Stimulated activated CD4-positive, alpha-beta T cell treated with anti-CD3 and anti-CD28 coated beads, Interleukin-4, amount 100 ng/mL, for 4 hours (primary cell): ENCODE measurements at places on chromosomes 16 and 17.

GRCh38 chr17:73803964-73804435 is 159.8 kb upstream of the SDK2 start:
- no peak for DNase-seq

DNA sequence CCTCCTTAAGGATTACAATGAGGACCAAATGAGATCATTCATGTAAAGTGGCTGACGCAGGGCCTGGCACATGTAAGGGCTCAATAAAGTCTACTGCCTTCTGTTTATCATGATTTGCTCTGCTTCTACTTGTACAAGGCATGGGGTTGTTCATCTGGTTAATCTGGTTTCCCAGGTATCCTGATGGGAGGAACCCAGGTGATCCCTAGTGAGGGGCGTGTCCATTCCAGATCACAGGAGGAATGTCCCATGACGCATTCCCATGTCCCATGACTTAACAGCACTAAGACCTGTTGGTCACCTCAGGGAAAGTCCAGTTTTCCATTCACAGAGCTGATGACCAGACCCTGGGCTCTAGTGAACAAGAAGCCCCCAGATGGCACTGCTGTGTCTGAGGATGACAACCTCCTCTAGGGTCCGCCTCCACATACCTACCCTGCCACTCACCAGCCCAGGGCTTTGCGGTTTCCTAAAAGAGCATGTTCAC is 11.5 kb upstream of the TPPP3 start:
- no peak for DNase-seq

GRCh38 chr17:1000597-1001461 is 3.9 kb downstream of the TIMM22 start:
- no peak for DNase-seq

DNA sequence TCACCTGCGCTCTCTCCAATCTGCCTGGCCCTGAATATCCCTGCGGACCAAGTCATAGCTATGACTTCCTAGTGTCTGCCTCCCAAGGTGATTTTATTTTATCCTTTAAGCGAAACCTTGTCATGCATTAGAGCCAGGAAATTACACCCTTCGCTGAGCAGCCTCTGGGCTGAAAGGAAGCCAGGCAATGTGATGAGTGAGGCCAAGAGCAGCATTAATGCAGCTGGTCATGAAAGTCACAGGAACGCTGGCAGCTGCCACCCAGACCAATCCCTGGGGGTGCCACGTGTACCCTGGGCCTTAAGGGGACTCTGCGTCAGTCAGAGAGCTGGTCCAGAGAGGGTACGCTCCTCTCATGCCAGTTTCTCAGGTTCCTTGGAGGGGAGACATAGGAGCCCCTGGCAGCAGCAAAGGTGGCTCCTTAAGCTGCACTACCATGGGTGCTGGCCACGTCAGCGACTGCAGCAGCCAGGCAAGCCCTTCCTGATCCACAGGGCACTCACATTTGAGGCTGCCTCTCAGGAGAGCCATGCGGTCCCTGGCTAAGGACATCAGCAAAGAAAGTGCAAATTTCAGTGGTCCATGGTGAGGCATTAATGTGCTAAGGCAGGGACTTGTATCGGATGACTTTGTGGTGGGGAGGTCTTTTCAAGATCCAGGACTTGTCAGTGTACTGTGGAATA is 42.7 kb upstream of the WSCD1 start:
- no peak for DNase-seq

- DNase-seq, result no peak
These were observed 35.4 kb downstream of the TBCD start for GRCh38 chr17:82787081-82787848.

- no peak for DNase-seq
These were observed 619 bp downstream of the NAT9 start for GRCh38 chr17:74775409-74776043.

GRCh38 chr16:89629827-89630610 is 16.6 kb downstream of the DPEP1 start:
- no peak for DNase-seq

DNA sequence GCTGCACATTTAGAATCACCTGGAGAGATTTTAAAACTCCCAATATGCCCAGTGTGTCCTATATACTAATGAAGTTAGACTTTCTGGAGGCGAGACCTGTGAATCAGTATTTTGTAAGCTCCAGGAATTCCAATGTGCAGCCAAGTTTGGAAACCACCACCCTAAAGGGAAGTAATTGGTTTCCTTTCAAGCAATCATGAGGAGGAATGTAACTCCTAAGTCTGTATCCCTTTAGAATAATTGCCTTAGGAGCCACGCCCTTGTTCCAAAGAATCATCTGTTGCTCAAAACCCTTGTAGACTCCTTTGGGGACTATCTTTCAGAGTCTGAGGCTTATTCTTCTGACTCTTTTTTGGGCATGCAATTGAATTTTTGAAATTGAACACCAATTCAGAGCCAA is 84.4 kb downstream of the DNAH9 start:
- DNase-seq, result no peak

GRCh38 chr17:20236578-20237227 is 227.5 kb downstream of the SPECC1 start:
- DNase-seq, result no peak

- no peak for DNase-seq
These were observed 13.7 kb upstream of the CD300E start for GRCh38 chr17:74637265-74637664.

DNA sequence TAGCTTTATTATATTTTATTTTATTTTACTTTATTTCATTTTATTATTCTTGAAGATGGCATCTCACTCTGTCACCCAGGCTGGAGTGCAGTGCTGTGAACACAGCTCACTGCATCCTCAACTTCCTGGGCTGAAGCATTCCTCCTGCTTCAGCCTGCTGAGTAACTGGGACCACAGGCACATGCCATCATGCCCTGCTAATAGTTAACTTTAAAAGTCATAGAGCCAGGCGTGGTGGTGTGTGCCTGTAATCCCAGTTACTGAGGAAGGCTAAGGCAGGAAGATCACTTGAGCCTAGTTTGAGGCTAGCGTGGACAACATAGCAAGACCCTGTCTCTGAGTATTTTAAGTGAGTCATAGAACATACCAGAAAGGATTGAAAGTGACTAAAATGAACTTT is 38.7 kb downstream of the ESRP2 start:
- no peak for DNase-seq

DNA sequence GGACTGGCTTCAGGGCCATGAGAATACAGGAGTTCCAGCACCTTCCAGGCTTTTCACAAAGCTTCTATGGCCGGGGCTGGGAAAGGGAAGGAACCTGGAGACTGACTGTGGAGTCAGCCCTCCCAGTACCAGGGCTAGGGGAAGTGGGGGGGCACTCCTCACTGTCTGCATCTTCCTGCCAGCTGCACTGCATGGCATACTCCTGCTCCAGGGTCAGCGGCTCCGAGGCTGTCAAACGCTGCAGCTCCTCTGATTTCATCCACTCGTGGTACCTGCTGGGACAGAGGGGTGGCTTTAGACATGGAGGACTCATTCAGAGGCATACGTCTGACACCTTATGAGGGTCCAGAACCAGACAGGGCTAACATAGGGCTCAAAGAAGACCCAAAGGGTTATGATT is 2.7 kb downstream of the NAT9 start:
- DNase-seq, result no peak

GRCh38 chr16:901715-902601 is 68.8 kb downstream of the LMF1 start:
- DNase-seq, result no peak

- DNase-seq, result no peak
These were observed 16.1 kb downstream of the TEKT5 start for GRCh38 chr16:10678655-10679054.

GRCh38 chr16:80197741-80198201 is 343.0 kb upstream of the DYNLRB2 start:
- DNase-seq, result no peak

DNA sequence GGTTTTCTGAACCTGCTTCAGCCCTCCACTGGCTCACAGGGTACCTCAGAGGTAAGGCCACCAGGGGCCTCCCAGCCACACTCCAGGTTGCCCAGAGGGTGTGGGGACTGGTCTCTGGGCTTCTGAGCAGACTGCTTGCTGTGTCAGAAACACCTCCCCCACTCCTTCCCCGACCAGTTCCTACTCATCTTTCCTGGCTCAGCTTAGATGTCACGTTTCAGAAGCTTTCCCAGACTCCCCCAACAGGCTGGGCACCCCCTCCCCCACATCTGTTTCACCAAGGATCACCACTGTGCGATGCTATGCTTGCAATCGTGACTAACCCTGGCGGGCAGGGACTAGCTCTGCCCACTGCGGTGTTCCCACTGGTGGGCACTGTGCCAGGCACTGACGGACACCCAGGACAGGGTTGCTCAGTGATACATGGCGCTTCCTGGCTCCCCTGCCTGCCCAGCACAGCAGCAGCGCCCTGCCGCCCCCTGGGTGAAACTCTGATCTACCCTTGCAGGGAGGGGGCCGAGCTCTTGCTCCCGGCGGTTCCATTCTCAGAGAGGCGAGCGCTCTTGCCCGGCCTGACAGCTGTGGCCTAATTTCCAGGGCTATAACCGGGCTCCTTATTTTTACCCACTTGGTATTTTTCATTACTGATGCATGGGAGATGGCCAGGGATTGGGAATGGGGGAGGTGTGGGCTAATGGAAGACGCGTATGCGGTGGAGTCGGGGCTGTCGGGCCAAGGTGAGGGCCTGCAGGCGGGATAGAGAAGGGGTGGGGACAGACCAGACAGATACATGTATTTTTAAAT is 29.4 kb upstream of the MTSS2 start:
- no peak for DNase-seq

DNA sequence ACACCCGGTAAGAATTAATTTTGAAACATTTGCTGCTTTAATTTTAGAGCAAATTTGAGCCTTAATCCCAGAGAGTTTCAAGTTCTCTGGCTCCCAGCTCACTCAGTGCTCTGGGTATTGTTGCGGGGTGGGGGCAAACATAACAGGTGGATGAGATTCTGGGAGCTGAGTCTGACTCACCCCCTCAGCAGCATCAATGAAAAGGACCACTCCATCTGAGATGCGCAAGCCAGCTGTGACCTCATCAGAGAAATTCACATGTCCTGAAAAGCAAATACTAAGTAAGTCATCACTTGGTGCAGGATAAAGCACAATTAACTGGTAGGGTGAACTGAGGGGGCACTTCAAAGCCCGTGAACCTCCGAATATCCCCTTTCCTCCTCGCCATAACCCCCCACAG is 19.9 kb downstream of the EFTUD2 start:
- no peak for DNase-seq
